ENCODE measurements at places on chromosomes 2 and 18.

DNA sequence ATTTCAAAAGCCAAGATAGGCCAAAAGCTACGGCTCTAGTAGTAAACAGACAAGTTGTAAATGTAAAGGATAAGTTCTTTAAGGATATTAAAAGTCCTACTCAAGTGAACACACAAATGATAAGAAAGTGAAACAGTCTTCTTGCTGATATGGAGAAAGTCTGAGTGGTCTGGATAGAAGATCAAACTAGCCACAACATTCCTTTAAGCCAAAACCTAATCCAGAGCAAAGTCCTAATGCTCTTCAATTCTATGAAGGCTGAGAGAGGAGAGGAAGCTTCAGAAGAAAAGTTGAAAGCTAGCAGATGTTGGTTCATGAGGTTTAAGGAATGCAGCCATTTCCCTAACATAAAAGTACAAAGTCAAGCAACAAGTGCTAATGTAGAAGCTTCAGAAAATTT lies 111.7 kb upstream of the ZEB2 start:
- no peak for DNase-seq

GRCh38 chr2:123362671-123363440 lies 662.2 kb upstream of the CNTNAP5 start:
- peak; percentile 36 for DNase-seq

DNA sequence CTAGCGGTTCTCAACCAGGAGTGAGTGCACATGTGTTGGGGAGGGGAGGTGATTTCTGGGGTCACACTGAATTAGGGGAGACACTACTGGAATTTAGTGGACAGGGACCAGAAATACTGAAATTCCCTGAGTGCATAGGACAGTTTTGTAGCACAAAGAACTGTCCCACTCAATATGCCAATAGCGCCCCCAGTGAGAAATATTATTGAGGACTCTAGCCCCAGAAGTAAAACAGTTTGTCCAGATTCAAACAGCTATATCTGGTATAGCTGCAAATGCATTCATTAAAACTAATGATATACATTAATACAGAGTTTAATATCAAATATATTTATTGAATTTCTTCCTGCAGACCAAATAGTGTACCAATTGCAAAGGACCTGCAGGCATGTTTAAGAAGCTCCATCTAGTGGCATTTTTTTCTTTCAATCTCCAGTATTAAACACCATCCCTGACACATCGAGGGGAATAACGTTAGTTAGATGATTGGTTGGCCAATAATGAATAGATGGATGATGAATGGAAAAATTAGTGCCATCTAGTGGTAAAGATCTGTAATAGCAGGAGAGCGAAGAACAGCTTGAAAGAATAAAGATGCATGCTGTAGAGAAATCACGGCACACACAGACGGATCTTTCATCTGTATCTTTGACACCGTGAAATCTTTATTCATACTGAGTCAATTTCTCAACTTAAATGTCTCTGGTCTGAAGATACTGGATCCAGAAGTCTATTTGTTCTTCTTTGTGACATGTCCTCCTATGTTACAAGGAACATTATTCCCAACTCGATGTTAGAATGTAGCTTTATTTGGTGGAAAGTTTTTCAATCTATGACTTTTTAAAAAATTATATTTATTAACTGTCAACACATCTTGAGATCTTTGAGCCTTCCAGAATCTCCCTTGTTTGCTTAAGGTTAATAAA lies 62.5 kb downstream of the DHRS9 start:
- DNase-seq, result no peak

GRCh38 chr2:6309415-6310255 lies 556.1 kb downstream of the CMPK2 start:
- DNase-seq, result peak; percentile 62

DNA sequence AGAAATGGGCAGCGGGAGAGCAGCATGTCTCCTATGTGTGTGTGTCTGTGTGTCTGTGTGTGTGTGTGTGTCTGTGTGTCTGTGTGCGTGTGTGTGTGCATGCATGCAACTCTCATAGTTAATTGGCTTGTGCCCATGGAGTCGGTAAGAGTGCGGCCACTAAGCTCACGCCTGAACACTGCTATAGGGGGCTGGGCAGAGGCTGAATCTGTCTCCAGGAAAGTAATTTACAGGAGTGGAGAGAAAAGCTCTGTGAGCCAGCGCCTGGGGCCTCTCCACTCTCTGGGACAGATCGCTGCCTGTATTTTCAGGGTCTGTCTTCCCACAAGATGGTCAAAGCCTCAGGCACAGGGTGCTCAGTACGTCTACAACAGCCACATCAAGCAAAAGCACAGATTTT lies 553.4 kb downstream of the TNS1 start:
- peak; percentile 52 for DNase-seq

- DNase-seq, result no peak
These were observed 65.4 kb downstream of the PRKCE start for GRCh38 chr2:45716915-45717314.

DNA sequence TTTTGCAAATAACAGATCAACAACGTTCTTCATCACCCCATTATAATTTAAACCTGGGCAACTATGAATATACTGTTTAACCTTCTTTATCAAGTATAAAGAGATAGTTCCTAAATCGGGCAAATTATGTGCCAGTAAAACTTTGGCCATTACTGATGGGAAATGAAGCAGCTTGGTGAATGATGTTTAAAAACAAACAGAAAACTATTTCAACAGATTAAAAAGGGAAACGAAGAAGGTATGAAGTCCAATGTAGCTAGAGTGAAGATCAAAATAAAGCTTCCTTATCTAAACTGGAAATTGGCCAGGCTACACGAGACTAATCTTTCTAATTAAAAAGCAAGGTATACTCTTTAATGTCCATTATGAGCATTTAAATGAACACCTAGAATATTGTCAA lies 6.7 kb upstream of the RBBP8 start:
- DNase-seq, result no peak

GRCh38 chr18:77106331-77106730 lies 26.3 kb downstream of the MBP start:
- no peak for DNase-seq

DNA sequence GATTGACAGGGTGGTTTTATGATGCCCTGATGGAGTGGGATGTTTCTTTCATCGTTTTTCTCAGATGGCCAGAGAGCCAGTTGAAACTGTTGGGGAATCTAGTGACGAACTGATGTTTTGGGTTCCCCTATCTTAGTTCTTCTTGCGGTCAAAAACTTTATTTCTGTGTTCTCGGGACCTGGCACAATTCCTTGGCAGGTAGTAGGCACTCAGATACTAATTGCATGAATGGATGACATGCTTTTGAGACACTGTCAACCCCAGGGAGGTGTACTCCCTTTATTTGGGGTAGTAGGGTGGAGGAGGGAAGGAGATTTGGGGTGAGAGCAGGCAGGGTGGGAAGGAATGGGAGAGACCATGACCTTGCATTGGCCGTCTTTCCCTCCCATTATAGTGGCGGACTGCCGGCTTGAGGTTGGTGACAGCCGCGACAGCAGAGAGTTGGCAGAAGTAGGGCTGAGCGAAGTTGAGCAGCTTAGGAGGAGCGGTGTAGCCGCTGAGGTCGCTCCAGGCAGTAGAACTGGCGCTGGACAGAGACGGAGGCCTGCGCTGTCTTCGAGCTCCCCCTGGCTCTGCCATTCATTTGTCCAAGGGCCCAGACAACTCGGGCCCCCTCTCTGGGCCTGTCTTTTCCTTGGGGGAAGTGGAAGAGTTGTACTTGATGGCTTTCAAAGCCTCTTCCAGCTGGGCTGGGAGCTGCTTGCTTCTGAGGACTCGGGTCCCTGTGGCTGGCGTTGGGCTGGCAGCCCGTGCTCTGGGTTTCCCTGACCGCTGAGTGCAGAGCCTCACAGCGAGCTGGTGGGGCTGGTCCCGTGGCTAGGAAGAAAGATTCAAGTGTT lies 2.6 kb downstream of the TET3 start:
- DNase-seq, result peak; percentile 81

DNA sequence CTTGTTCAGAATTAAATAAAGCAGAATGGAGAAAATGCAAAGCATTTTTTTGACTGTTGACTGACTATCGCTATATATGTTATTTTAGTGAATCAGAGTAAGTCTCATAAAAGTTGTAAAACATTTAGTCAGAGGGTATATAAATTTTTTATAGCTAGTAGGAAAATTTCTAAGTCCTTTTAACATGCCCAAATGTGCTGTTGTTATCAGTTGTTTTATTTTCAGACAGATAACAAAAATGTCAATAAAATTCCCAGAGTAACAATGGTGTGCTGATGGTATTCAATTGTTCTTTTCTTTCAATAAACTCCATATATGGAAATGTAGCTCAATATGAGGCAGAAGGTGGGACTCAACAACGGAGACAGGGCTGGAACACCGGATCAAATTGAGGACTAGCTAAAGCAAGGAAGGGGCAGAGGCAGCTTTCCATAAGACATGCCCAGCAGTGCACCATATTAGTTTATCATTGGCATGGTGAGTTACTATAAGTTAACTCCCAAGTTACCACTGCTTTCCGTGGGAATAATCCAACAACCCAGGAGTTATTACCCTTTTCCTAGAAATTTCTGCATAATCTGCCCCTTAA lies 26.6 kb downstream of the GULP1 start:
- DNase-seq, result no peak

GRCh38 chr2:3639653-3640052 lies 18.3 kb upstream of the ALLC start:
- DNase-seq, result no peak

- no peak for DNase-seq
These were observed 36.0 kb downstream of the DNMT3A start for GRCh38 chr2:25305775-25306174.

DNA sequence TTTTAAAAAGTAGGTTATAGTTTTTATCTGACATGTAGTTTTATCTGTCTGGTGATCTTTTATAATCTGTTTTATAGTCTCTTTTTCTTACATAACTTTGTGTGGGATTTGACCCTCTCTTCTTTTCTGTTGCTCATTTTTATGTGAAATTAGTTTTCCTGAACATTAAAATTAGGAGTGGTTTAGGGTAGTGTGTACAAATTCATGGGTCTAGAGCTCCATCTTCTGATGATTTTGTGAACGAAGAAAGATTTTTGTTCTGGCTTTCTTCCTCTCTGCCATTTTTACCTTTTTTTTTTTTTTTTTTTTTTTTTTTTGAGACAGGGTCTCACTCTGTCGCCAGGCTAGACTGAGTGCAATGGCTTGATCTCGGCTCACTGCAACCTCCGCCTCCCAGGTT lies 46.6 kb downstream of the SLC30A6 start:
- DNase-seq, result no peak

GRCh38 chr2:218375212-218375611 lies 6.9 kb upstream of the SLC11A1 start:
- no peak for DNase-seq

- DNase-seq, result no peak
These were observed 66.5 kb downstream of the USP37 start for GRCh38 chr2:218501665-218502064.

DNA sequence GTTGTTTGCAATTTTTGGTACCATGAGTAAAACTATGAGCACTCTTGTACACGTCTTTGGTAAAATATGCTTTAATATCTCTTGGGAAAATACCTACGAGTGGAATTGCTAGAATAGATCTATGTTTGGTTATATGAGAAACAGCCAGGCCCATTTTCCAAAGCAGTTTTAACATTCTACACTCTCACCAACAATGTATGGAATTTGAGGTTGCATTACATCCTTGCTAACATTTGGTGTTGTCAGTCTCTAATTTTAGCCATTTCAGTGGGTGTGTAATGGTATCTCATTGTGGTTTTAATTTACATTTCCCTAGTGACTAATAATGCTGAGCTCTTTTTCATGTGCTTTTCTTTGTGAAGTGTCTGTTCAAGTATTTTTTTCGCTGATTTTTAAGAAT lies 118.9 kb upstream of the TCF4 start:
- DNase-seq, result no peak

GRCh38 chr18:74896390-74896991 lies 298.8 kb downstream of the ZNF407 start:
- DNase-seq, result peak; percentile 76

DNA sequence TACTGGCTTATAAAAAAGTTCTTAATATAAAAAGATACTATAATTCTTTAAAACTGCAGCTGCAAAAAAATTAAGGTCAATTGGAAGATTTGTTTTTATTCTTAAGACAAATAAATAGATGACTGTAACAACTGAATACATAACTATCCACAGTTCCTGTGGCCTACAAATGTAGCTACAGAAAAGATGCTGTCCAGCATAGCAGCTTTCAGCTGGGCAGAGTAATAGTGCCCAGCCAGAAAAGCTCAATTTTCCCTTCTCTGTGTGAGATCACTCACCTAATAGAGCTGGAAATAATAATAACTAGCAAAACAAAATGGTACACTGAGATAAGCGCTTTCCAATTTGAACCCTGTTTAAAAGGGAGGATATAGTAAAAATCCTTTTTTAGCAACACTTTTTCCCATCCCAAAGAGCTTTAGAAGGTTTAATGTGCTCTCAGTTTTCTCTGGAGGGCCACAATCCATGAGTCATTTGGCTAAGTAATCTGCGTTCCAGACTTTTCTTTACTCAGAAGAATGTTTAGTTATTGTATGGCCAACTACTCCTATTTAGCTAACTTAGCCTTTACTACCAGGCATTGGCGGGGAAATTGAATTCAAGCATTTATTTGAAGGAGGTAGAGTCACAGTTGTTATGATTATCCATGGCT lies 158.1 kb upstream of the SLC39A10 start:
- no peak for DNase-seq

GRCh38 chr2:176285321-176285720 lies 16.1 kb downstream of the MTX2 start:
- no peak for DNase-seq

- DNase-seq, result peak; percentile 75
These were observed 243.0 kb downstream of the HDAC4 start for GRCh38 chr2:239157771-239158170.

- DNase-seq, result no peak
These were observed 21.1 kb upstream of the SLC9A4 start for GRCh38 chr2:102451968-102452367.

GRCh38 chr2:5690718-5691220 lies 1.4 kb upstream of the SOX11 start:
- DNase-seq, result peak; percentile 18

DNA sequence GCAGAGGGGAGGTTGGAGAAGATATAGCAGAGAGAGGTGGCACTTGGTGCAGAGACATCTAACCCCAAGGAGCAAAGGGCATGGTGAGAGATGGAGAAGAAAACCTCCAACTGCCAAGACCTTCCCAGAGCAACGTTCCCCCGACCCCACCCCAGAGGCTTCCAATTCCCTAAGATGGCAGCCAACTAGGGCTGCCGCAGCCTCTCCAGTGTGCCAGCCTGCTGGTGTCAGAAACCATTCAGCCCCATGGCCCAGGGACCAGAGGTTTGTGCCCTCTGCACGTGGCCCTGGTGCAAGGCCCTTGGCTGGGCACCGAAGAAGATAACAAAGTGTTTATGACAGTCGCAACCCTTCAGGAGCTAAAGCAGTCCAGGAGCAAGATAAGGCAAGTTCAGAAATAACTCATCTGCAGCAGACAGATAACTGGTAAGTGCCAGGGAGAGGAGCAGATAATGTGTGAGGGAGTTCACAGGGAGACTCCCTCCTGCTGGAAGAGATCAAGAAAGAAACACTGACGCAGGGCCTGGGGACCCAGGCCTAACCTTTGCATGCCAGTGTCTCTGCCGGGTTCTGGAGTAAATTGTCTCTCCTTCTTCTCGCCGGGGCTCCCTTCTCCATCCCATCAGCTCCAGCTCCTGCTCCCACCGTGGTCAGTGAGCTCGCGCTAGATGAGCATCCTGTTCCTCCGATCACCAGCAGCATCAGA lies 66.1 kb upstream of the ID2 start:
- no peak for DNase-seq
